Stimulated activated CD4-positive, alpha-beta T cell treated with anti-CD3 and anti-CD28 coated beads, Interleukin-2, amount 100 ng/mL, for 4 hours (primary cell): ENCODE measurements at places on chromosomes 13 and 19.
A peak's percentile ranks its signal among the peaks of the same experiment; 100 is the strongest.

DNA sequence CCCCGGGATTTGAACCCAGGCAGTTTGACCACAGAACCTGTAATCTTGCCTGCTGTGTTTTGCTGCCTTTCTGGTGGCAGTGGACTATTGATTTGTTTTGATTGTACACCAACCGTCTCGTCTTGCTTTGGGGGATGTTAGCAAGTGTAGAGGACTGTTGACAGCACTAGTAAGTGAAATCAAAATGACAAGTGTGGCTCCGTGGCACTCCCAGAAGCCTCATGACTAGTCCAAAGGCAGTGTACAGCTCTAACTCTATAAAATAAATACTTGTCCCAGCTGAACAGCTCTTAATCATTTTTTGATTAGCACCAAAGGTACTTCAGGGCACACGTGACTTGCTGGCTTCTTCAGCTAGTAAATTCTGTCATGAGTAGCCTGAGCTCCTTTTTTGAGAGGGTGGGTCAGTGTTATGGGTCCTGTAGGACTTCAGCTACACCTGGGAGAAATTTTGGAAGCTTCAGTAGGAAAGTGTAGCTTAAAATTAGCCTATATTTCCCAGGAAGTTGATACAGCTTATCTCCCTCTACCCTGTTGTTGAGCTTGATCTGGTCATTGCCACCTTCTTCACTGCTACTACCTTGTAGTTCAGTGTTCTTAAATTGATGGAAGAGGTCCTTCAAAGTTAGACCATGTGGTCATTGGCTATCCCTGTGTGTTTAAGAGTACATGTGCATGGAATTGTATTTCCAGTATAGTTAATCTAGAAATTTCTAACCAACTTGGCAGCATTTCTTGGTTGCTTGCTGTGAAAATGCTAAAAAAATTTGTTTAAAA is 15.1 kb downstream of the TM9SF2 start:
- no peak for DNase-seq

GRCh38 chr13:44188257-44188656 is 185.4 kb upstream of the SERP2 start:
- no peak for DNase-seq

DNA sequence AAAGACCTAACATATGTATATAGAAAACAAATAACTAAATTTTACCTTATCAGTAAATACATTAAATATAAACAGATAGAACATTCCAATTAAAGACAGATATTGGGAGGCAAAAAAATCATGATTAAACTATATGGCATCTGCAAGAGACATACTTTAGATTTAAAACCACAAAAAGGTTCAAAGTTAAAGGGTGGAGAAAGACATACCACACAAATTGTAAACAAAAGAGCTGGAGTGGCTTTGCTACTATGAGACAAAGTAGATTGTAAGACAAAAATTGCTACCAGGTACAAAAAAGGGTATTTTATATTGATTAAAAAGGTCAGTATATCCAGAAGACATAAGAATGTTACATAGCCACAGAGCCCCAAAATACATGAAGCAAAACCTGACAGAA is 200.2 kb downstream of the KCNRG start:
- DNase-seq = no peak

- peak; percentile 7 for DNase-seq
These were observed 21.2 kb upstream of the DOCK9 start for GRCh38 chr13:98998831-98999638.
